ENCODE measurements at places on chromosomes 13 and 19. TPM values are rescaled to one million over a fixed set of nuclear protein-coding genes. Genes with fewer than 3 reads are reported as not detected.
A peak's percentile ranks its signal among the peaks of the same experiment; 100 is the strongest.

DNA sequence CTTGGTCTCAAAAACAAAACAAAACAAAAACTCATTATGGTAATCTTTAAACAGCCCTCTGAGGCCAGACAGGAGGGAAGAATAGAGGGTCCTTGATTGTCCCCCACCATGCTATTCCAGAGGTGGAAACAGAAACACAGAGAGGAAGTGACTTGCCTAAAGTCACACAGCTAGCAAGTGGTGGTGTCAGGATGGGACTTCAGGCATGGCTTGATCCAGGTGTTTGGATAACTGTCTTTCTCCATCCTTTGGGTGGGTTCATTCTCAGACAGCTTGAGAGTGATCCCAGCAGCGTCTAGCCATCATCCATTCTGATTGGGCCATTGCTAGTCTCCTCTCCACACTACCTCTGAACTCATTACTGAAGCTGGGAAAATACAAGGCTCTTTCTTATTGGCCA lies 12.5 kb downstream of the COLGALT1 start:
- no peak for DNase-seq

- peak; percentile 81 for DNase-seq
These were observed 5.8 kb downstream of the FTL start for GRCh38 chr19:48970923-48971395.

DNA sequence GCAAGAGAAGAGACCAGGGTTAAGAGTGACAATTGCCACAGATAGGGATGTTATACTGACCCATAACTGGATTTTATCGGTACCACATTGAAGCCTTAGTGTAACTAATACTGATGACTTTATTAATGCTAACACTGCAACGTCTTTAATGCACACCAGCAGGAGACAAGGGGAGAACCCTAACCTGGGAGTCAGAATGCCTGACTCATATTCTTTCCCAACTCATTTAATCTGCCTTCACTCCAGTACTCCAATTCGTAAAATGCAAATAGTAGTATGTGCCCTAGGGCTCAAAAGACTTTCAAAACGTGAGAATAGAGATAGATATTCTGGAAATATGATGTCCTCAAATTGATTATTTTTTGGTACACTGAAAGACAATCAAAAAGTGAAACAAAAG lies 62.4 kb downstream of the GPC6 start:
- no peak for DNase-seq

DNA sequence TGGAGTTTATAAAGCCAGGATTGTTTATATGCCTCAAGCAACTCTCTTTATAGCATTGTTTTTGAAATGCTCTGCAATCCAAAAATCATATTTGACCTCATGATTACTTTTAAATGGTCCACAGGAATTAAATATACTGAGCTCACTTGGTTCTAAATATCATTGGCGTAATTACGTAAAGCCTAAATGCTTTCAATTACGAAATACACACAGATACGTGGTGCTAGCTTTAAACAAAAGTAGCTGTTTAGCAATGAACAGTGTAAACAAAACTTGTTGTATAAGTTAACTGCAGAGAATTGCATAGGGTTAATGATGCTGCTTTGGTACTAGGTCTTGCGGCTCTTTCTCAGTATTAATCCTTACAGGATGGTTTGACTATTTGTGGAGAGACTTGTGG lies 346.6 kb downstream of the COG6 start:
- DNase-seq = no peak

DNA sequence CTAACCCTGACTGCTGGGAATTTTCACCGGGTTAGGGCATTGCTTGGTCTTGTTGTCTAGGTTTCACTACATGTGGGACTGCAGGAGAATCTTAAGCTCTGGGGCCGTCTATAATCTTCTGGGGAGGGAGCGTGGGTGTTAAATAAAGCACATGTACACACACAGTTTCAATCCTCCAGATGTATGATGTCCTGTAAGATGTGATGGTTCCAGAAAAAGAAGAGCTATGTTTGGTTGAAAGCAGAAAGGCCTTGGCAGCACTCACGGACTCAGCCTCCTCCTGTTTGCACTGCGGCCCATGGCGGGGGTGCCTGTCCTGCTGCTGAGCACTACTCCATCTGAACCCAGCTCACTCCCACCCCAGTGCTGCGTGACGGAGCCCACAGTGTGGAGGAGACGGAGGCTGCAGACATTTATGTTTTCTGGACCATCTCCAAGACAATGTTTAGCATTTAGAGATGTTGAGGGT lies 343.5 kb downstream of the TEX29 start:
- DNase-seq = no peak

DNA sequence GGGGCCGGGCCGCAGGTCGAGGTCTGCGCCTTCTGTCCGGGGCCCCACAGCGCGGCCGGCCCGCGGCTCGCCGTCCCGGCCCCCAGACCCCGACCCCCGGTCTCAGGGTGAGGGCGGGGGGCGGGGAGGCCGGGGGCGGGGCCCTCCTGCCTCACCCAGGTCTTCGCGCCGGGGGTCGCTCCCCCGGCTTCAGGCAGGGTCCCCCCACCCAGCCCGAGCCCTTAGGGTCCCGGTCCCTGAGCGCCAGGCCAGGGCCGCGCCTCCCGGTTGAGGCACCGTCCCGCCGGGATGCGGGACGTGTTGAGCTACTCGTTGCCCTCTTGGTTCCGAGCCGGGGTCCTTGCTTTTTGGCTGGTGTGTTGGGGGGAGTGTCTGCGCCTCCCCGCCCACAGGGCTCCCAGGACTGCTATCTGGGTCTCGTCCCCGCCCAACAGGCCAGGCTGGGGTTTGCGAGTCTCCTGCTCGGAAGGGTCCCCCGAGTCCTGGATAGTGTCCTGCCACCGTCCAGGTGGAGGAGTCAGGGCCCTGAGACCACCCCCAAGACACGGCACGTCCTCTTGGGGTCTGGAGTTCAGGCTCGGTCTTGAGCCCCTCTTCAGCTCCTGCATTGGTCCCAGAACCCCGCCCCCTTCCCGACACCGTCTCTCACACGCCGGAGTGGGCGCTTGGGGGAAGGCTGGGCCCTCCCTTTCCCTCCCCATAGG lies 452 bp downstream of the PIAS4 start:
- DNase-seq = peak; percentile 41

DNA sequence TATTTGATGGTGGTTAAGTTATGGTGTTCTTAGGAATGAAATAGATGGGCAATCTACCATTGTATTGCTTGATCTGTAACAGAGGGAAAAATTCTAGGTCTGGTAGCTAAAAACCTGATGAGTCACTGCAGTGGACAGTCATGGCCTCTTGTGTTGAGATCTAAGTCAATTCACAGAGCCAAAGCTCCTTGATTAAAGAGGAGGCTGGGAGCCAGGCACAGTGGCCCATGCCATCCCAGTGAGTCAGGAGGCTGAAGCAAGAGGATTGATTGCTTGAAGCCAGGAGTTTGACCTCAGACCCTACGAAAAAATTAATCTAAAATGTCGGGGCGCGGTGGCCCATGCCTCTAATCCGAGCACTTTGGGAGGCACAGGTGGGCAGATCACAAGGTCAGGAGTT lies 67.1 kb upstream of the KPNA3 start:
- DNase-seq = peak; percentile 57

DNA sequence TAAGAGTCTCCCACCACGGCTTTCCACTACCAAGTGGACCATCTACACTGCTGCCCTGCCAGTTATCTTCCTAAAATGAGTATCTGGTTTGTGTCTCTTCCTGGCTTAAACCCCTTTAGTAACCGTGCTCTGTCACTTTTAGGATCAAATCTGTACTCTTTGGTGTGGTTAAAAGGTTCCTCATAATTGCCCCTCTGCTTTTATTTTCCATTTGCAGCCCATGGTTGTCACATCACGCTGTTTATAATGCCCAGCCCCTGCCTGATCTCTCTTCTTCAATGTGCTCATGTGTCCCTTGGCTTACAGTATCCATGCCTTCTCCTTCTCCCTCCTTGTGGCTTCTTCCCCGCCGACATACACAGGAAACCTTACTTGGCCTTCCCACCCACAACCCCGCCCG lies 100.1 kb downstream of the DGKH start:
- DNase-seq = no peak

Gene ZNF486
- 8.7 TPM for total RNA-seq

Gene PCDH20
- total RNA-seq = 0.11 TPM

Gene ARID3A
- 12.0 TPM for total RNA-seq

All from Daoy (cell line).